Activated CD4-positive, alpha-beta memory T cell treated with anti-CD3 and anti-CD28 coated beads, Interleukin-2, amount 10 ng/mL, durations not matched to agents 7 days and 5 days (primary cell): ENCODE measurements at places on chromosomes 4 and X.

GRCh38 chrX:32280921-32281320 lies 930.4 kb downstream of the DMD start:
- DNase-seq = no peak

DNA sequence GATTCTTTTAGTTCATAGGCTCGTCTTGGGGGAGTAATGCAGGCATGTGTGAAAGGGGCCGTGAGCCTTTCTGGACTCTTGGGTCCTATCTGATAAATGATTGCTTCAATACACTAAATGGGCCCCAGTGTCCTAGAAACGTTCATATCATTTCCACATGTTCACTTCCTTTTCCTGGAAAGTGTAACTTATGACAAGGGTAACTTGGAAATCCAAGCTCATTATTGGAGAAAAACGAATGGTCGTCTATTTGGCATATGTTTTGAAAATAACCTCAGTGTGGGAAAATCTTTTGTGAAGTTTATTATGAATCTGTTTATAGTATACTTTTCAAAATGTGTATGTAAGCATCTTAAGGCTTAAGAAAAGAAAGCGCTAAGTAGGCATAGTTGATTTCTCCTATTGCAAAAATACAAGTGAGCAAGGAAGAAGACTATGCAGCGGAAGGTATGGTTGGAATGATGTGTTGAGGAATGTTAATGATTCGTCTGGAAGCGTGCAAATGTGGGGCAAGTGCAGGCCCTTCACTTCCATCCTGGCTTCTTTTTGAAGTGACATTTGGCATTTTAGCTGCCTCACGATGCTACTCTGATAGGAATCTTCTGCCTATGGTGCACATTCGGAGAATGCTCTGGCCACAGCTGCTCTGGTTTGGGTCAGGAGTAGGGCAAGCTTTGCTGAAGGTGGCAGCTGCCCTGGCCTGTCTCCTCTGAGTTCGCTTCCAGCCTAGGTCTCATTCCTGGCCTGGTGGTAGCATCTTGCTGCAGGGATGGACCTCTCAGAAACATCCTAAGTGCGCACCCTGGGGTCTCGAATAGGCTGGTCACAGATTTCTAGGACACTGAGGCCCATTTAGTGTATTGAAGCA lies 49.5 kb upstream of the STOX2 start:
- no peak for DNase-seq

DNA sequence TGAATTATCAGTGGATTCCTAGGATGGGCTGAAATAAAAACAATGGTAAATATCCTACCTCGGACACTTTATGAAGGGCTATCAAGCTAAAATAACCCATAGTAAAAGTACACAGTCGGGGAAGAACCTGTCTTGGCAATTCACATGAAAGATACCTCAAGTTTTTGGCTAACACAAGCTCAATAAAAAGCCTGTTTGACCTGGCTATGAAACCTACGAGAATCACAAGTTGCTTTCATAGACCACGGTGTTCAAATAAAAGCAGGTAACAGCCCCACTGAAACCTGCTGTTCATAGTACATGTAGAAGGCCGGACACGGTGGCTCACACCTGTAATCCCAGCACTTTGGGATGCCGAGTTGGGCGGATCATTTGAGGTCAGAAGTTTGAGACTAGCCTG lies 12.3 kb downstream of the RLIM start:
- DNase-seq = no peak

- DNase-seq = no peak
Observed at GRCh38 chrX:55488006-55488592, 1.5 kb downstream of the USP51 start.

- no peak for DNase-seq
Observed at GRCh38 chr4:1170976-1171310, 1.4 kb downstream of the SPON2 start.
